ENCODE measurements at places on chromosomes 2 and 18.

DNA sequence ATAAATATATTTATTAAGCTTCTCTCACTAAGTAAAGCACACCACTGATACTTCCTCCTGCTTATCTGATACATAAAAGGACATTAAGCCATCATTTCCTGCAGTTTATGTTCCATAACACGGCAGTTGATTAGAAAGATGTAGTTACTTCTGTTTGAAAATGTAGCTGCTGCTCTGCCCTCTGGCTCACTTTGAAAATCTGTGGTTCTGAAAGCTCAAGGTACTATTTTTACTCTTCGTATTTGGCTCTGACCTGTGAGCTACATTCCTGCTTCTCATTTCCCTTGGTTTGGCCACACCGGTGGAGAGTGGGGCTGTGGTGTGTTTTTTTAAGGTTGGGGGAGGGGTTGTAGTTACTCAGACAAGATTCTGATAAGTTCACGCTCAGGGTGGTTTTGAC lies 12.8 kb upstream of the TTN start:
- H3K4me1 ChIP-seq: no peaks in the 10 kb centered on the region
- H3K36me3 ChIP-seq: no peaks in the 10 kb centered on the region
- no peak for DNase-seq
- H3K4me3 ChIP-seq: no peak overlapping the region

DNA sequence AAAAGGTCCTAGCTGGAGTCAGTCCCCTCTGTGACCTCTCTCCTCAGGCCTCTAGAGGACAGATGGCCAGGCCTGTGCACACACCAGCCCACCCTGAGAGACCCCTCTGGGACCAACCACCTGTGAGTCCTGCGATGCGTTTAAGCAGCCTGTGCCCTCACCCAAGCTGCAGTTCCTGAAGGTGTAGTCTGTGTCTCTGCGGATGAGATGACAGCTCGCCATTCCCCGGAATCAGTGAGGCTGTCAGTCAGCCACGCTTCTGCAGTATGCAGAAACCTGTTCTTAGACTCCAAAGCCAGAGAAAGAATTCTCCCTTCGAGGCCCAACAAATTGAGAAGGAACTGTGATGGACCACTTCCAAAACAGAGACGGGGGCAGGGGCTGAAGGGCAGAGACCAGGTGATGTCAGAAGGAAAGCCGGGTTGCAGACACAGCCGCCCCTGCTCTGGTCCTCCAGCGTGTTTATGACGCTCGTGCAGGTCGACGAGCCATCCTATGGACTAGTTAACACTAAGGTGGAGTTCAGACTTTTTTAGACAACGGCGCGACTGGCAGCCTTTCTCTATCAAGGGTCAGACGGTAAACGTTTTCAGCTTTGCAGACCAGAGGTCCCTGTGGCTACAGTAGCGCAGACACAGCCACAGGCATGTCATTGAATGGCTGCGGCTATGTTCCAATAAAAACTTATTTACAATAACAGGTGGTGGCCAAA lies 10.2 kb downstream of the MTERF4 start:
- no peak overlapping the region for H3K27ac ChIP-seq
- no peaks in the 10 kb centered on the region for H3K4me1 ChIP-seq

DNA sequence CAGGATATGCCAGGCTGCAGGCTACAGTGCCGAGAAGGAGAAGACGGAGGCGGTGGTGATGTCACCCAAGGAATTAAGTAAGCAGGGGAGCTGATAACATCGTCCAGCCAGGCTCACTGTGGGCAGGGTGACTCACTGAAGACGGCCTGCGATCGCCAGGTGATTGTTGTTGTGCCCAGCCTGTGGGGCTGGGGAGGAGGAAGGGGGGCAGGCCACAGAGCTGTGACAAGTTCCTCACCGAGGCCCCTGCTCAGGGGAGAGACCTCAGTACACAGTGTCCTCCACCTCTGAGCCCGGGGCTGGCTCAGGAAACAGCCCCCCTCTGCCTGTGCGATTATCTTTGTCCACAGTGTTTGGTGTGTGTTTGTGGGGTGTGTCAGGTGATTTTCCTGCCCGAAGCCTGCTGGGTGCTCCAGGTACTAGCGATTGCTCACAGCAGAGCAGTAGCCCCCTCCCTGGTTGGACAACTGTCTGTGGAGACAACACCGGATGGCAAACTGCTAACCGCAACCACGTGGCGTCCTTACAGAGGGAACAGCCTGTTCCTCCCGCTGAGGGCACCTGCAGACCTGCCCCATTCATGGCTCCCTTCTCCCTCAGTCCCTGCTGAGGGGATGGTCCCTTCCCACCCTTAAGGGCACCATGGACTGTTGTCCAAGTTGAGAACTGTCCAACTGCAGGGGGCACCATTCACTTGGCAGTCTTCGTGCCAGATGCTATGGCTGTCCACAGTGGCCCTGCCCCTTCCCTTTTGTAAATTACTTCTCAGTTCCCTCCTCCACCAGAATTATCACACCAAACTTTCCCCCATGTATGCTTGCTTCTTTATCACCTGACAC lies 95.1 kb downstream of the ZFP36L2 start:
- DNase-seq: peak; percentile 41
- no peaks in the 10 kb centered on the region for H3K27me3 ChIP-seq
- H3K4me1 ChIP-seq: peaks cover 23% of the 10 kb centered on the region
- no peaks in the 10 kb centered on the region for H3K36me3 ChIP-seq
- no peak overlapping the region for H3K4me3 ChIP-seq

GRCh38 chr2:202624133-202624532 lies 10.6 kb upstream of the FAM117B start:
- H3K4me3 ChIP-seq: no peak overlapping the region
- H3K36me3 ChIP-seq: no peaks in the 10 kb centered on the region
- DNase-seq: no peak
- H3K4me1 ChIP-seq: no peaks in the 10 kb centered on the region

- no peak for DNase-seq
- H3K27me3 ChIP-seq: peaks cover 16% of the 10 kb centered on the region
- peaks cover 38% of the 10 kb centered on the region for H3K4me1 ChIP-seq
- no peak overlapping the region for H3K27ac ChIP-seq
- H3K36me3 ChIP-seq: no peaks in the 10 kb centered on the region
These were observed 8.1 kb downstream of the SMAD7 start for GRCh38 chr18:48942554-48943261.

GRCh38 chr18:61922435-61922834 lies 29.6 kb upstream of the RNF152 start:
- no peaks in the 10 kb centered on the region for H3K36me3 ChIP-seq
- no peaks in the 10 kb centered on the region for H3K4me1 ChIP-seq
- H3K27ac ChIP-seq: no peak overlapping the region
- DNase-seq: no peak
- no peaks in the 10 kb centered on the region for H3K27me3 ChIP-seq
- H3K4me3 ChIP-seq: no peak overlapping the region

- DNase-seq: no peak
- H3K4me3 ChIP-seq: no peak overlapping the region
- no peaks in the 10 kb centered on the region for H3K4me1 ChIP-seq
- H3K27ac ChIP-seq: no peak overlapping the region
- H3K36me3 ChIP-seq: no peaks in the 10 kb centered on the region
These were observed 382.5 kb downstream of the ERBB4 start for GRCh38 chr2:212156088-212156487.

DNA sequence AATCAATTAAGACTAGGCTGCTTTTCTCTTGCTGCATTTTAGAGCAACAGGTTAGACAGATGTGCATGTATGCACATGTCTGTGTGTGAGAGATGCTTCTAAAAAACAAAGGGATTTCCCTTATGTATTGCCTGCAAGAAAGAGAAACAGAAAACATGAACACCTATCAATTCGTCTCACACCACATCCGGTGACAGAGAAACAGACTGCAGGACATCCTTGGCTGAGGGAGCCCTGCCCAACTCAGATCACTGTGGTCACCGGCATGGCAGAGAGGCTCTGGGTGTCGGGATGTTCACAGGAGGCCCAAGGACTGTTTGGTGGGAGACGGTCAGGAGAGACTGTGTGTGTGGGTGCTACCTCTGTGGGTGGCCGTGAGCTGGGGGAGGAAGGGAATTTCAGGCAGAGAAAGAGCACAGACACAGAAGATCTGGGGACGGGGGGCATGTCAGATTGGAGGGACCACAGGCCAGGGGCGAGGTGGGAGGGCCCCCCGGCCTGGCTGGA lies 24.9 kb downstream of the FHL2 start:
- H3K4me3 ChIP-seq: no peak overlapping the region
- no peaks in the 10 kb centered on the region for H3K27me3 ChIP-seq
- no peak overlapping the region for H3K27ac ChIP-seq
- H3K36me3 ChIP-seq: no peaks in the 10 kb centered on the region
- DNase-seq: no peak

GRCh38 chr2:104091894-104092293 lies 762.0 kb upstream of the POU3F3 start:
- no peak overlapping the region for H3K27ac ChIP-seq
- H3K27me3 ChIP-seq: no peaks in the 10 kb centered on the region
- no peak overlapping the region for H3K4me3 ChIP-seq
- H3K36me3 ChIP-seq: no peaks in the 10 kb centered on the region

DNA sequence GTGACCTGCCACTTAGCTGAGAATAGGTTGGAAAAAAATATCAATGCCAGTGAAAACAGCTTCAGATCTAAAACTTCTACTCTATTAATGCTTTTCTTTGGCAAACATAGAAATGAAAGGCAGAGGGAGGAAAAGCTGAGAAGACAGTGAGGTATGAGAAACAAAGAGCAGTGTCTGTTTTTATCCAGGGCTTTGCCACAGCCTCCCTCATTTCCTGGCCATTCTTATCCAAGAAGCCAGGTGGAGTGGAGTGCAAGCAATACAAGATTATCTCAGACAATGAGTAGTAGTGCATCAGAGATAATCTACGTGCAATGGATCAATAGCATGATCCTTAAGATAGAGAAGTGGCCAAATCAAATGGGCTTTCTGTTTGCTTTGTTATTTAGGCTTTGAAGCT lies 808.7 kb upstream of the PIK3C3 start:
- no peaks in the 10 kb centered on the region for H3K27me3 ChIP-seq
- peaks cover 28% of the 10 kb centered on the region for H3K4me1 ChIP-seq
- H3K36me3 ChIP-seq: no peaks in the 10 kb centered on the region

DNA sequence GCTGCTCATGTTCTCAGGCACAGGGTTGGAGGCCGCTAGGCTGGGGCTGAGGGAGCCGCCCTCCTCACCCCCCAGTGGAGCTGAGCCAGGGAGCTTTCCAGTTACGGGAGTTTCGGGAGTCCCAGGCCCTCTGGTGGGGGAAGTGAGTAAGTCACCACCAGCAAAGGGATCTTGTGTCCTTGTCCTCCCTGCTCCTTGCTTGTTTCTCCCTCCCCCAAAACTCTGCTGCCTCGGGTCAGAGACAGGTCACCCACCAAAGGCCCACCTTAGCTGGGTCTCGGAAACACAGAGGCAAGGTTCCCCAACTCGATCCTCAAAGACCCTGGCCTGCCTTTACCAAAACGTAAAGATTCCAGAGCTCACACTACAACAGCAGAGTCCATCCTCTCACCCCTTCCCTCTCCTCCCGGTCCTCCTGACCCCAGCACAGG lies 60.5 kb upstream of the POMC start:
- H3K4me3 ChIP-seq: no peak overlapping the region
- H3K4me1 ChIP-seq: peaks cover 10% of the 10 kb centered on the region
- peak overlapping the region; percentile 48 for H3K27ac ChIP-seq
- no peaks in the 10 kb centered on the region for H3K27me3 ChIP-seq
- H3K36me3 ChIP-seq: no peaks in the 10 kb centered on the region

DNA sequence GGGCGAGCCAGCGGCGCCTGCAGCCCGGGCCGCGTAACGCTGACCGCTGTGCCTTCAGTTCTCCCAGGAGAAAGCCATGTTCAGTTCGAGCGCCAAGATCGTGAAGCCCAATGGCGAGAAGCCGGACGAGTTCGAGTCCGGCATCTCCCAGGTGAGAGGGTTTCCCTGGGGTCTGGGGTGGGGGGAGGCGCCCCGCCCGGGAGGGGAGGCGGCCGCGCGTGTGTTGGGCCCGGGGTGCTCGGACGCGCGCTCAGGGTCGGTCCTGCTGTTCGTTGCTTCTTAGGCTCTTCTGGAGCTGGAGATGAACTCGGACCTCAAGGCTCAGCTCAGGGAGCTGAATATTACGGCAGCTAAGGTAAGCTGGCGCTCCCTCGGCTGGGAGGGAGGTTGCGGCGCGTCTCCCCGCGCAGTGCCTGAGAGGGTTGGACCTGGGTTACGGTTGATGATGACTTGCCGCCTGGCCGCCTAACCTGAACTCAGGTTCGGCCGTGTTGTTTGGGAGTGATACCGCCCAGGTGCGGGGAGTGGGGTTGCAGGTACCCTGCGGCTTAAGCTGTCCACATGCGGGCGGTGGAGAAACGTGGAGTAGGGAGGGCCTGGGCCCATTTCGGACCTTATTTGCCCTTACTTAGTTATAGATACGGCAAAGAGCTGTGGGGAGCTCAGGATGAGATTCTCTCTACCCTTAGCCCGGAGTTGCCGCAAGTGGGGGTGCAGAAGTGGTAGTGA lies 638 bp downstream of the RPS7 start:
- H3K4me3 ChIP-seq: peak overlapping the region; percentile 97
- peak overlapping the region; percentile 98 for H3K27ac ChIP-seq
- no peak for DNase-seq

GRCh38 chr2:111176388-111176787 lies 55.7 kb downstream of the BCL2L11 start:
- no peak overlapping the region for H3K27ac ChIP-seq
- H3K4me1 ChIP-seq: peaks cover 10% of the 10 kb centered on the region
- H3K4me3 ChIP-seq: no peak overlapping the region
- H3K27me3 ChIP-seq: no peaks in the 10 kb centered on the region
- DNase-seq: no peak

GRCh38 chr2:96305979-96306308 lies 598 bp upstream of the SNRNP200 start:
- DNase-seq: no peak
- H3K27me3 ChIP-seq: no peaks in the 10 kb centered on the region
- no peak overlapping the region for H3K27ac ChIP-seq
- peak overlapping the region; percentile 94 for H3K4me3 ChIP-seq
- H3K4me1 ChIP-seq: peaks cover 16% of the 10 kb centered on the region

DNA sequence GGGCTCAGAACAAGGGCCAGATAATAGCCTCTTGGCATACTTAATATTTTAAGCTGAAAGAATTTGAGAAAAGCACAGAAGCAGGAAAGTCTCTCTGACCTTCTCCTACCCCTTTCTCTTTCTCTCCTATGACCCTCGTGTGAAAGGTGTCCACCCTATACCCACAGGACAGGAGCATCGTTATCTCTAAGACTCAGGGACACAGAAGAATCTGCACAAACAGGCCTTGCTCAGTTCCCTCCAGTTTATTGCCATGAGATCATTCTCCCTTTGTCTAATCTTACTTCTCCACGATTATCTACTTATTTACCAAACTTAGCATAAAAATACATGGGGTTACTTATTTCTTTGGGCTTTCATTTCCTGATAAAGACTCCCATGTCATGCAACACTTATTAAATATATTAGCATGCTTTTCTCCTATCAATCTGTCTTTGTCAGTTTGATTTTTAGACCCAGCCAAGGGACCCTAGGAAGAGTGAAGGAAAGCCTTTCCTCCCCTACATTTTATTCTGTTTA lies 370.7 kb downstream of the DLGAP1 start:
- H3K27ac ChIP-seq: peak overlapping the region; percentile 24
- H3K4me3 ChIP-seq: no peak overlapping the region
- H3K36me3 ChIP-seq: peaks cover 3% of the 10 kb centered on the region
- peaks cover 22% of the 10 kb centered on the region for H3K4me1 ChIP-seq
- no peak for DNase-seq

DNA sequence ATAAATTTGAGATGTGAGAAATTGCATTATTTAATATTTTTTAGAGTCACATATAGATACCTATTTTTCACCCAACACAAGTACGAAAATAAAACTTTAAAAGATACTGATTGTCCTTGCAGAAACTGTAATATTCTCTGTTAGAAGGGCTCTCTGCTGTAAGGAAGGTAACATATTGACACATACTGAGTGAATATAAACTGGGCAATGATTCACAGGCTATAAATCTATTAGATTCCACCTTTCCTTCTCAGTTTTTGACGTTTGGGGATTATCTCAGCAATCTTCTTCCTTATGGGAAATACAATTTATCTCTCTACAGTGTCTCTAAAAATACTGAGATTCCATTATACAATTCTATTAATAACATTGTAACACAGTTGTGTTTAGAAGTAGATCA lies 229.1 kb upstream of the MAP2 start:
- no peaks in the 10 kb centered on the region for H3K4me1 ChIP-seq
- no peak for DNase-seq
- H3K36me3 ChIP-seq: no peaks in the 10 kb centered on the region
- no peak overlapping the region for H3K27ac ChIP-seq
- no peaks in the 10 kb centered on the region for H3K27me3 ChIP-seq
